Hematopoietic multipotent progenitor cell treated with erythropoietin and hydrocortisone succinate and interleukin-3 and kit ligand, for 4 days (in vitro differentiated cells): ENCODE measurements at places on chromosomes 5 and 9.

GRCh38 chr5:145471831-145472612 lies 363.1 kb downstream of the PRELID2 start:
- peak; percentile 74 for DNase-seq

DNA sequence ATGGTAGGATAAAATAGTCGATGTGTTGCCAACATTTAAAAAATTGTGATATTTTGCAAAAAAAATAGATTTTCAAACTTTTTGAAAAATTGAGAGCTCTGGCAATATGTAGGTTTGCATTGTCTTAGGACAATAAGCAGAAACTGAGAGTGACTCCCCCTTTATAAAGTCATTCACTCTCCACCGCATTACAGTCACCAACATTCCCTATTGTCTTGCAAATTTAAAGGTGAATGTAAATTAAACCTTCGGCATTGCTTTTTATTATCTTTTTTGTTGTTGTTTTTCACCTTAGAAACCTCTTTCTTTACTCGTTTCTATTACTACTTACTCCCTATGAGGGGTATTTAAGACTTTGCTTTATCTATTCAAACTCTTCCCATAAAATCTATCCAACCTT lies 944.2 kb downstream of the DTWD2 start:
- DNase-seq: no peak

GRCh38 chr9:96420468-96421219 lies 2.5 kb upstream of the ZNF367 start:
- DNase-seq: peak; percentile 80

DNA sequence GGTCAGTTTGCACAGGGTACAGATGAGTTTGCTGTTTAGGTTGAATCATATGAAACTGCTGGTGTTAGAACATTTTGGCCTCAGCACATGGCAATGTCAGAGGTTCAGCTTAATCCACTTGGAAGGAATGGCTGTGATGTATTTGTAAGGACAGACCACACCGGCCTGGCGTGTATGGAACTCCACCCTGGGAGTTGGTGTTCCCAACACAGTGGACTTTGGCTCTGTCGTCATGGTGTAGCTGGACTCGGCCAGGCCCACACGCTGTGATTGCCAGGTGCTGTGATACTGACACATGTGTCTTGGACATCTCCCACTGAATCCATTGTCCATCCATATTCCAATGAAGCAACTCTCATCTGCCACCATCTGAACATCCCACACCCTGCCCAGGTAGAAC lies 90.3 kb downstream of the ZNF618 start:
- DNase-seq: no peak

DNA sequence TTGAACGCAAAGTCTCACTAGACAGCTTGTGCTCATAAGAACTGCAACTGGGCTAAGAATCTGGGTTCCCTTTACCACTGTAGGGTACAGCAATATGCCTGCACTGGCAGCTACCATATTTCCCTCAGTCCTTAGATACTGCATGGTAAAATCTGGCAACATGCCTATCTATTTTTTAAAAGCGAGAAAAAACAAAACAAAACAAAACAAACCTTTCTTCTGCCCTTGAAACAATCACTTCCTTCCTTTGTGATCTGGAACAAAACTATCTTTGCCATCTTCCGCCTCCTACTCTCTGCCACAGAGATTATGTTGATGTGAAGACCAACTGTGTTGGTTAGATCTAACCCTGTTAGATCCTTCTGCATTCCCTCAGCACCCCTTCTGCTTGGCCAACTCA lies 242.9 kb downstream of the EBF1 start:
- peak; percentile 3 for DNase-seq

- no peak for DNase-seq
Measured at GRCh38 chr5:156879665-156880285, 29.7 kb downstream of the PPP1R2B start.

GRCh38 chr5:33153831-33154230 lies 286.9 kb upstream of the TARS1 start:
- DNase-seq: no peak

DNA sequence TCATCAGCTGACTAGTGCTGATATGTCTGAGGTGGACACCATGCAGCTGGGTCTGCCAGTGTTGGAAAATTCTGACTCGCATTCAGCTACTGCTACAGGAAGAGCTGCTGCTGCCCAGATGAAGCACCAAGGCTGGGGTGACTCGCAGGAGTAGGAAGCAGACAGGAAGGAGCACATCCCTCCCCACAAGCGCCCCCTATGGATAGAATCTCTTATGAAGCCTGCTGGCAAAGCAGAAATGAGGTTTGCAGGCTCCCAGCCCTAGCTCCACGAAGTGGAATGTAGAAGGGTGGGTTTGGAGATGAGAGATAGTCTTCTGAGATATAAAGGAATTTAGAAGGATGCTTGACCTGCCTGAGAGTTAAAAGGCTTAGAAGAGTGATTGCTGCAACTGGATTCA lies 443.0 kb downstream of the ACTL7B start:
- DNase-seq: peak; percentile 23

GRCh38 chr9:137694962-137695875 lies 76.4 kb downstream of the EHMT1 start:
- peak; percentile 82 for DNase-seq

DNA sequence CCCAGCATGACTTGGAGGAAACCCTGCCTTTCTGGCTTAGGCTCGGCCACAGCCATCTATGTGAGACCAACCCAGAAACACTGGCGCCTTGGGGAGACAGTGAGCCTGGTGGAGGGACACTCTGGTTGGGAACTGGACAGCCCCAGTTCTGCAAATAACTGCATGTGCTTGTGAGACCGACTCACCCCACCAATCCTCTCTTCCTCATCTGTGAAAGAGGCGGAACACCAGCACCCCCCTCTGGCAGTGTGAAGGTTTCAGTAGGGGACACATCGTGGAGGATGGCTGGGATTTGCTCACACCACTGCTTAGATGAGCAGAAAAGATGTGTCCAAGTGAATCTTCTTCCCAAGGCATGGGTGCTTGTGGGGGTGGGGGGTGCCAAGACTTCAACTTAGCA lies 43.4 kb upstream of the N4BP3 start:
- peak; percentile 85 for DNase-seq

GRCh38 chr9:19666575-19666974 lies 122.3 kb downstream of the SLC24A2 start:
- DNase-seq: no peak

GRCh38 chr5:135714126-135714894 lies 120.2 kb upstream of the SLC25A48 start:
- no peak for DNase-seq

DNA sequence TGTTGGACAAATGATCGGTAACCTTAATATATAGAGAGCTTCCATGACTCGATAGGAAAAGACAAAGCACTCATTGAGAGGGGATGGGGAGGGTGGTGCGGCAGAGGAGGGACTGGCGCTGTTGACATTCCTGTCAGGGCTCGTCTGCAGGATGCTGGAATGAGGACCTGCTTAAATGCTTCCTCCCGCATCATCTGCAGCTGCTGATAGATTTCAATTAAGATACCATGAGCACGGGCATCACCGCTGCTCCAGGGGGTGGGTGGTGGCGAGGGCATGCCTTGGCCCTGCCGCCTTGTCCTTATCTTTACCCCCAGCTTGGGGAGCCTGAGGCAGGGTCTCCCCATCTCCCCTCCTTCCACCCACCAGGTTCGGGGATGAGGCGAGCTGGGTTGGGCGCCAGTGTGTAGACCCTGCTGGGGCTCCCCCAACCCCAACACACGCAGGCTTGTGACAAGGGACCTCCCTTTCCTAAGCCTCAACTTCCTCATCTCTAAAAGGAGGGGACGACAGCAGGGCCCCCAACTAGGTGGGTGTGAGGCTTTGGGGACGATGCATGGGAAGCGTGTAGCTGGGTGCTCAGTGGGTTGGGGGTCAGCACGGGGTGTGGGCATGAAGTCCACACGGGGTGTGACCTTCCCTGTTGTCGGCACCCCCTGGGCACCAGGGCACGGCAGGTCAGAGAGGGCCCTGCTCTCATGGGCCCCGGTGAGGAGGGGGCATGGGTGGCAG lies 11.7 kb upstream of the QRFP start:
- no peak for DNase-seq

GRCh38 chr5:149265068-149265465 lies 6.6 kb upstream of the AFAP1L1 start:
- DNase-seq: no peak

DNA sequence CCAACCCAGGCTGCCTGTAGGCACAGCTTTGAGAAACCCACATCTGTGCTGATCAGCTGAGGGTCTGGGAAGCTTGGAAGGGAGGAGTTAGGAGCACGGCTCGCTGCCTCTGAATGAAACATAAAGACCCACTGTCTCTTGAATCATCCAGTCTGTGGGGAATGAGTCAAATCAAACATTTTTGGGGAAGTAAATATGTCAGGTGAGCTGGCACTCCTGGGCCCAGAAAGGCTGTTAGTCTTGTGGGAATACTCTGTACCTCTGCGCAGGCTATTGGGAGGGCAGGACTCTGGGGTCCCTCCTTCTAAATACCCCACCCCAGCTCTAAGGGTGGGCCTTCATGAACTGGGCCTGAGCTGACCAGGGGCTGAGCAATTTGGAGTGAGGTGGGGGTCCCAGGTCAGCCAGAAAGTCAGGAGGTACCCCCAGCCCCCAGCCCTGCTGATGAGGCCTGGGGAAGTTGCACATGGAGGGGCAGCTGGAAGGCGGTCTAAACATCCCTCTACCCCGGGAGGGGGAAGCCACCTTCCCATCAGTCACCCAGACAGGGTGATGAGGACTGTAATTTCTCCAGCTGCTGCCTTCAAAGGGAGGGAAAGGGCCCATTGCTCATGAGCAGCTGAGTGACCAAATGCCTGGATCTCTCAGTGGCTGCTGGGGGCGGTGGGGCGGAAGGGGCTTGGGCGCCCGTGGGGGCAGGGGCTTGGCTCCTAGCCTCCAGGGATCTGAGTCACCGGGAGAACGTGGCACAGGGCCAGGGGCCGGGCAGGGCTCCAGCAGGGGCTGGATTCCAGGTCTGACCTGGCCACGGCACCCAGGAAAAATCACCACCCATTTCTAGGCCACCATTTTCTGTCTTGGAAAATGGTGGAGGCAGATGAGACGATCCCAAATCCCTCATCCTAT lies 10.8 kb downstream of the FIBCD1 start:
- no peak for DNase-seq

DNA sequence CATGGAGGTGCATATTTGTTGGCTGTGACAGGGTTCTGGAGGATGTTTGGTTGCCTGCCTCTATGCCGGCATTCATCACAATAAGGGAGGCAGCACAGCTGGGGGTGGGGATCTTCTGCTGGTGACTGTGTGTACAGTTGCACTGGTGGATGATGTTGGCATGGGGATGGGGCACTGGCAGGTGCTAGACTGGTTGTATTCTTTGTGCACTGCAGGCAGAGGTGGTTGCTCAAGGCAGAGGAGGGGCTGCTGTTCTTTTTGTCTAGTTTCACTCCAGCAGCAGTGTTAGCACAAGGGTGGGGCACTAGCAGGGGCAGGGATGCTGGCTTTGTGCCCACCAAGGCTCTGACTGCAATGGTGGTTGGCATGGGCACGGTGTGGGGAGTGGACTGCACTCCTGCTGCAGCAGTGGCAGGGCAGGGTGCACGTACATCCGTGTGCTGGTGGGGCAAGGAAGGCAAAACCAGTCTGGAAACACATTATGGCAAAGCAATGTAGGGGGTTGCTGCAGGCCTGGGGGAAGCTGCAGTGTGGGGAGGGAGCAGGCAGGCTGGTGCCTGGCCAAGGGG lies 69.3 kb downstream of the ISOC1 start:
- DNase-seq: no peak

DNA sequence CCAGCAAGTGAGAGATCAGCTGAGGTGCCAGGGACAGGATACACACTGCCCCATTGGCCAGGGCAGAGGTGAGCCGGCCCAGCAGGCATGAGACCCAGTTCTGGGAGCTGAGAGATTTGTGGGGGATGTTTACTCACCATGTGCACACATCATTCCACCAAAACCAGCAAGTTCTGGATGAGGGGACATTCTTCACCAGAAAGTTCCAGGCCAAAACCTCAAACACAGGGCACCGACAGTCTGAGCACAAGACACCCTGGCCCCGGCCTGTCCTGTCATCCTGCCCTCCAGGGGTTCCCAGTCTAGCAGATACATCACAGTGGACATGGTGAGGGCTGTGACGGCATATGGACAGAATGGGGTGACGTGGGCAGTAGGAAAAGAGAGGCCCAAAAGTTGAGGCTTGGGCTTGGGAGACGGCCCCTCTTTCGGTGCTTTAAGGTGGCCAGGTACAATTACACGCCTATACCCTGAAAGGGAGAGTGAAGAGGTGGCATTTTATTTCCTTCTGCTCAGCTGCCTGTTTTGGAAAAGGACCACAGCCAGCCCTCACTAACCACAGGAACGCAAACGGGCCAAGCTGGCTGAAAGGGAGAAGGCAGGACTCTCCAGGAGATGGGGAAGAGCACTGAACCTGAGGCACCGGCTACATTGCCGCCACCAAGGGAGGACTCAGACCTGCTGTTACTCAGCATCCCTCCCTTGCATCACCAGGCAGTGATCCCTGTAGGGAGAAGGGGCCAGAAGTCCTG lies 64.0 kb downstream of the SHB start:
- DNase-seq: no peak

GRCh38 chr5:139394654-139395566 lies at the start of gene PROB1:
PROB1 (minus strand) TSS chr5:139395104; CDS start chr5:139395081, 23 bp downstream.
- no peak for DNase-seq

GRCh38 chr9:2838371-2839000 lies 5.4 kb downstream of the PUM3 start:
- DNase-seq: no peak
